ENCODE measurements at places on chromosomes 4 and X.

GRCh38 chr4:102405821-102406401, 60.6 kb upstream of the SLC39A8 start:
- DNase-seq = no peak

DNA sequence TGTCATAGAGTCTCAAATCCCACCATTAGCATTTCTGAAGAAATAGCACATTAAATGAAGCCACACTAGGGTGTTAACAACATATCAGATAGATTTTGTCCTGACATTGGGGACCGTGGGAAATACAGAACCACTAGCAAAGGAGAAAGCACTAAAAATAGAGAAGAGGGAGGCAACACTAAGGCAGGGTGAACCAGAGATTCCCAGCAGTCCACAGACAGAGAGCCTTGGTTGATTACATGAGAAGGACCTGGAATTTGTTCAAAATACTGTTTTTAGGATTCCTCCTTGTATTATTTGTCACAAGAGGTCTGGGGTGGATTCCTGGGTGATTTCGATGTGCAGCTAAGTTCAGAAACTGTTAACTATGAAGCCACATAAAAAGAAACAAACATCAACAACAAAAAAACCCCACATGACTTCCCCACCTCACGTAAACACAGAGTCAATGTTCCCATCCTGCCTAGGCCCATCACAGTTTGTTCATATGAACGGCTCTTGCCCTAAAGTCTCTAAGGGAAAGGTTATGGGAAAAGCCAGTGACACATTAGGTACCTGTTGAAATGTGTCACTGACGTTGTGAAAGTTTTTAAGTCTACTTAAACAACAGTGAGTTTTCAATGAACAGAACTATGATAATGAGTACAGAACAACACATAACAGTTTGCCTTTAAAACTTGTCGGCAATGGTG, 23.6 kb upstream of the GRSF1 start:
- DNase-seq = no peak

GRCh38 chrX:56000729-56001128, 231.4 kb upstream of the KLF8 start:
- no peak for DNase-seq

- DNase-seq = no peak
Observed at GRCh38 chrX:12898073-12898472, 8.3 kb upstream of the TLR8 start.

DNA sequence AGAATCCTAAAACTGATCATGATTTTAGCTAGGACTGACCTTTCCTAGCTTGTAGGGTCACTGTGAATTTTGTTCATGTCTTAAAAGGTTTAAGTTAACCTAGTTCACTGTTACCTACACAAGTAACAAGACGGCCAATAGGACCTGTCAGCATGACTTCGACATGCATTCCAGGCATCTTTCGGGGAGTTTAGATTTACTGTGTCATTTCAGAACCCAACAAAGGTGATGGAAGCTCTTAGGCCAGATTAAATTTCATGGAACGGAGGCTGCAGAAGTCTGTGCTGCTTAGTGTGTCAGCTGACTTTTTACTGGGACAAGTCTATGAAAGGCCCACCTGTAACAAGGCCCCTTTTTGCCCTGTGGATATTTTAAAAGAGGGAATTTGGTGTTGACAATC, 93.1 kb downstream of the GATB start:
- no peak for DNase-seq

GRCh38 chr4:62408454-62408853, 1208.3 kb downstream of the ADGRL3 start:
- no peak for DNase-seq

GRCh38 chr4:184265546-184266351, 48.1 kb upstream of the ENPP6 start:
- DNase-seq = peak; percentile 81

DNA sequence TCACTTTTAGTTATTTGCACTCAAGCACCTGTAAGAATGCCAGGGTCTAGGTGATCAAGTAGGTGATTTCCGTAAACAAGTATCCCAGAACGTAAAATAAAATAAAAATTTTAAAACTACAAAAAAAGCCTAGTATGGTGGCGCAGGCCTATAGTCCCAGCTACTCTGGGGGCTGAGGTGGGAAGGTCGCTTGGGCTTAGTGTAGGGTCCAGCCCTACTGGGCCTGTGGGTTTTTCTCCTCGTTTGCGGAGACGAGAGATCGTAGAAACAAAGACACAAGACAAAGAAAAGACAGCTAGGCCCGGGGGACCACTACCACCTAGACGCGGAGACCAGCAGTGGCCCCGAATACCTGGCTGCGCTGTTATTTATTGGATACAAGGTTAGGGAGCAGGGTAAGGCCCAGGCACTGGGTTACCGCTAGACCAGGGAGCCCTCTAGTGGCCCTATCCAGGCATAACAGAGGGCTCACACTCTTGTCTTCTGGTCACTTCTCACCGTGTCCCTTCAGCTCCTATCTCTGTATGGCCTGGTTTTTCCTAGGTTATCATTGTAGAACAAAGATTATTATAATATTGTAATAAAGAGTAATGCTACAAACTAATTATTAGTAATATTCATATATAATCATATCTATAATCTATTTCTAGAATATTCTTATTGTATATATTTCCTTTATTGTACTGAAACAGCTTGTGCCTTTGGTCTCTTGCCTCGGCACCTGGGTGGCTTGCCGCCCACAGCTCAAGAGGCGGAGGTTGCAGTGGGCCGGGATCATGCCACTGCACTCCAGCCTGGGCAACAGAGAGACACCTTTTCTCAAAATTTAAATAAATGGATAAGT, 38.4 kb downstream of the SAGE1 start:
- DNase-seq = peak; percentile 6

GRCh38 chrX:17552044-17552650, 177.1 kb downstream of the NHS start:
- DNase-seq = no peak

DNA sequence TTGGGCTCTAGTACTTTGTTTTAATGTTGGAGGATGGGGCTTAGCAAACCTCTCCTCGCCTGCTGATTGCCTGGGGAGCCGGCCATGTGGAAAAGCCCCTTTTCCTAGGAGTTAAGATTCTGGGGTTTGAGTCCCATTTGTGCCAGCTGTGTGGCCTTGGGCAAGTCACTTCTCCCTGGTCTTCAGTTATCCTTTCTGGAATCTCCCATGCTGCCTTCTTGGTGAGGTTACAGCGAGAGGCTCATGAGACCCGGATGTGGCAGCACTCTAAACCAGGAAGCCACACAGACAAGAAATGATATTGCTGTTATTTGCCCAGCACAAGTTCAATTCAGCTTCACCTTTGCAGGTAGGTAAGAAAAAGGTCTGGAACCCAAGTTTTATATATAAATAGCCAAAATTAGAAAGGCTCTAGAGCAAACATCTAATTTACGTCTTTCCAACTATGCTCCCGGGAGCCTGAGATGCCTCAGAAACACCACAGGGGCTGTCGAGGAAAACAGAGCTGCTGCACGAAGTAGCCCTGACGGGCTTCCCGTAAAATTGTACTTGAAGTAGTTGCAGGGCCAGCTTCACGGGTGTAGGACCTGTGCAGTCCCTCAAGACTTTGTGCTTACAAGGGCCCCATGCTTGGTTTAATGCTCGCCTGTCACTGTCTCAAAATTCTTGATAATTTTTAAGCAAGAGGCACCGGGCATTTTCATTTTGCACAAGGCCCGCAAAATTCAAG, 8.3 kb upstream of the SASH3 start:
- no peak for DNase-seq

DNA sequence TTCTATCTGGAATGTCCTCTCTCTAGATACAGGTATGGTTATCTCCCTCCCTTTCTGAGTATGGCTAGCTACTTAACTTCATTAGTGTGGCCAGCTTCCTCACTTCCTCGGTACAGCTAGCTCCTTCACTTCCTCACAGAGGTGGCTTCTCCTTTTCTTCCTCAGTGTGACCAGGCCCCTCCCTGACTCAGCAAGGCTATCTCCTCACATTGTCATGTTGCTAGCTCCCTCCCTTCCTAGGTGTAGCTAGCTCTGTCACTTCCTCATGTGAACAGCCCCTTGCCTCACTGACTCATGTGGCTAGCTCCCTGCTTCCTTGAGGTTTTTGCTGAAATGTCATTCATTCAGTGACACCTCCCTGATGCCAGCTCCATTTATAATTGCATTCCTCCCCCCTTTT, 67.3 kb upstream of the DDIT4L start:
- DNase-seq = peak; percentile 4

- DNase-seq = no peak
Observed at GRCh38 chr4:14337892-14338584, 664.2 kb upstream of the CPEB2 start.

- DNase-seq = no peak
Observed at GRCh38 chr4:8353158-8353669, 83.7 kb downstream of the HTRA3 start.

DNA sequence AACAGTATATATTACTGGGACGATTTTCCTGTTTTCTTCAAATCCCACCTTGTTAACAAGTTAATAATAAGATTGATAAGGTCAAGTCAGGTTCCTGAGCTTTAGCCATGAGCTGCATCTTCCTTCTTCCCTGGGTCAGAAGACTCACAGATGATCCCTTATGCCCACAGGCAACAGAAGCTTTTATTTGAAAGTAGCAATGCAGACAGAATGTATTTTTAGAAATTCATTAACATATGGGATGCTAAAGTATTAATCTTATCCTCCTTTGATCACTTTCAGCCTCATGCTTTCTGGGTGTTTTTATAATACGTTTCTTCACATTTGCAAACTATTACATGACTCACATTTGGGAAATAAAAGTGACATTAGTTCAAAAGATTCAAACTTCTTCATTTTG, 42.0 kb upstream of the MXRA5 start:
- no peak for DNase-seq

- peak; percentile 38 for DNase-seq
Observed at GRCh38 chrX:9267415-9267814, 197.4 kb upstream of the TBL1X start.

GRCh38 chr4:17921451-17921850, 100.1 kb downstream of the LCORL start:
- DNase-seq = no peak

- no peak for DNase-seq
Observed at GRCh38 chr4:98639523-98639922, 18.9 kb downstream of the TSPAN5 start.

- DNase-seq = no peak
Observed at GRCh38 chr4:7335344-7336066, 99.2 kb downstream of the PSAPL1 start.

DNA sequence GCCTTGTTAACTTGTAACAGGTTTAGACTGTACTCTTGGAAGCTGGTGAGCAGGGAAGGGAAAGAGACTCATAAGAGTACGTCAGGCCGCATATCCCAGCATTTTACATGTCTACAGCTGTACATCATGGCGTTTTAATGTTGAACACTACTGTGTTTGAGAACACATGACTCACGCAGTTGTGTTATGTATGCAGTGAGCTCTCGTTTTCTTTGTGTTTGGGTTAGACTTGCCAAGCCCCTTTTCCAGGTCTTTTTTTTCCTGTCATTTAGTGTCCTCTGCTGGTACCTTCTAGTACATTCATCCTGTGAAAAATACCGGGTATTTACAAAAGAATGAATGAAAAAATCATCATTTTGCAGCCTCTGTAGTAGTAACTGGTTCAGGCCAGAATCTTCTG, 35.3 kb downstream of the SMS start:
- DNase-seq = peak; percentile 30

DNA sequence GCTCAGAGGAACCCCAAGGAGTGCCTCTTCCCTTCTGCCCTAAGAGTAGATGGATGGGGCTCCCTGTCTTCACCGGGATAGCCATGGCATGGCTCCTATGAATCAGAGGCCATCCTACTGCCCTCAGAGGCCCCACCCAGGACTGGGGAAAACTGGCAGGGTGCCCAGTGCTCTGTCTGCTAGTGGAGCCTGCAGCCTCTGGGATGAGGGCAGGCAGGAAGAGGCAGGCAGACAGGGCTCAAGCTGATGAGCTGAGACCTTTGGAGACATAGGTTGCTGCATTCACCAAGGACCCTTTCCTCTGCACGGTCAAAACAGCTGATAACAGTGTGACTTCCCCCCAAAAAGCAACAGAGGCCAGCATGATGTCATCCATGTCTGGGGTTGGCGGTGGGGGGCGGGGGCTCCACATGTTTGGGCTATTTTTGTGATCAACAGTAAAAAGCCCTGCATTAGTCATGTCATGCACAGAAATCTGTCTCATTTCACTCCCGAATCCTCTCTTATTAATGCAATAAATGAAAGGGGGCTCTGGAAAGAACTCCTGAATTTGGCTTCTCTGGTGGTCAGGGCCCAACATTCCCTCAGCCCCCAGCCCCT, 207.6 kb upstream of the MAMLD1 start:
- peak; percentile 60 for DNase-seq

GRCh38 chrX:30626402-30626801, 26.8 kb upstream of the GK start:
- no peak for DNase-seq

GRCh38 chr4:151675411-151675971, 85.3 kb downstream of the GATB start:
- peak; percentile 6 for DNase-seq

- no peak for DNase-seq
Observed at GRCh38 chr4:143502231-143502630, 11.3 kb upstream of the SMARCA5 start.

GRCh38 chrX:69503782-69504625, at the start of gene NALF2:
Gene NALF2 (plus strand): TSS chrX:69504326. CDS start chrX:69505283, 957 bp downstream.
- peak; percentile 73 for DNase-seq

DNA sequence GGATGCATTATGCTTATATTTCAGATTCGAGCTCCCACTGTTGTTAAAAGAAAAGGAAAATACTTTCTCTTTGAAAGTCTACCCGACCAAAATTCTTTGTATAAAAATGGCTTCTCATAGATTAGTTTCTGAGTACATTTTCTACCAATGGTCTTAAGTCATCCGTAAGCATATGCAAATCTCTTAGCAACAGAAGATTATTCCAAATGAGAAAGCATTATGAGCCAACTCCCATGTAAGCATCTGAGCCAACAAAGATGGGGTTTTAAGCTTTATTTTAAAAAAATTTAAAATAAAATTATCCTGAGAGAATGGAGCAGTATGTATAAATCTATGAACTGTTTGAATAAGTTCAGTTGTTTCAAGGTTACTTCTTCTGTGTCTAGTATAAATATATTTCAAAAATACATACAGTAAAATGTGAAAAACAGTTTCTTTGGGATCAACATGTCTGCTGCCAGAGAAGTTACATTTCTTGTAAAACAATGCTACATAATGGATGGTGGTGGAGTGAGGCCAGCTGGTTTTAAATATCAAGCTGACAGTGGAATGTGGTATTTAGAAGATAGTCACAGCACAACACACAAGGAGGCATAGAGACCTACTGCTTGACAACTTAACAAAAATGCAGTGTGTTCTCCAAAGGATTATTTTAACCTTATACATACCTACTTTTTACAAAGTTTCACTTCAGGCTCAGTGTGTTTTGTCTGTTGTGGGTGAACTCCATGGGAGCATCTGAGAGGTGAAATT, 199.5 kb upstream of the DIPK2B start:
- DNase-seq = no peak

GRCh38 chrX:46686003-46686645, 72.8 kb downstream of the SLC9A7 start:
- DNase-seq = peak; percentile 15

- no peak for DNase-seq
Observed at GRCh38 chr4:163595580-163595979, 101.1 kb downstream of the TMA16 start.

- no peak for DNase-seq
Observed at GRCh38 chrX:40149286-40150175, 51.8 kb upstream of the BCOR start.

GRCh38 chr4:173414456-173414855, 15.5 kb upstream of the SCRG1 start:
- no peak for DNase-seq

- no peak for DNase-seq
Observed at GRCh38 chrX:39921838-39922237, 175.9 kb downstream of the BCOR start.
